ENCODE measurements at places on chromosomes 1 and 21.

DNA sequence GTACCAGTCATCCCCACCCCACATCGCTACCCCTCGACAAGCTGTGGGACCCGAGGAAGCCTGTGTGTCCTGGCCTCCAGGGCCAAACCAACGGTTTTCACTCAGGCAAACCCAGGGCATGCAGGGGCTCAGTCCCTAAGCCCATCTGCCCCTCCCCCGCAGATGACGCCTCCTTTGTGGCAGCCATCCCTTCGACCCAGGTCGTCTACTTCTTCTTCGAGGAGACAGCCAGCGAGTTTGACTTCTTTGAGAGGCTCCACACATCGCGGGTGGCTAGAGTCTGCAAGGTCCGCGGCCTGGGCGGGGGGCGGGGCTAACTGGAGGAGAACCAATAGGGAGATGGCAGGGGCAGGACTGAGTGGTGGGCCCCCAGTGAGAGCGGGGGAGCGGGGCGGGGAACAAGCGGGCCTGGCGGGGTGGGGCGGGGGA lies 7.4 kb downstream of the SEMA4A start:
- DNase-seq, result no peak

DNA sequence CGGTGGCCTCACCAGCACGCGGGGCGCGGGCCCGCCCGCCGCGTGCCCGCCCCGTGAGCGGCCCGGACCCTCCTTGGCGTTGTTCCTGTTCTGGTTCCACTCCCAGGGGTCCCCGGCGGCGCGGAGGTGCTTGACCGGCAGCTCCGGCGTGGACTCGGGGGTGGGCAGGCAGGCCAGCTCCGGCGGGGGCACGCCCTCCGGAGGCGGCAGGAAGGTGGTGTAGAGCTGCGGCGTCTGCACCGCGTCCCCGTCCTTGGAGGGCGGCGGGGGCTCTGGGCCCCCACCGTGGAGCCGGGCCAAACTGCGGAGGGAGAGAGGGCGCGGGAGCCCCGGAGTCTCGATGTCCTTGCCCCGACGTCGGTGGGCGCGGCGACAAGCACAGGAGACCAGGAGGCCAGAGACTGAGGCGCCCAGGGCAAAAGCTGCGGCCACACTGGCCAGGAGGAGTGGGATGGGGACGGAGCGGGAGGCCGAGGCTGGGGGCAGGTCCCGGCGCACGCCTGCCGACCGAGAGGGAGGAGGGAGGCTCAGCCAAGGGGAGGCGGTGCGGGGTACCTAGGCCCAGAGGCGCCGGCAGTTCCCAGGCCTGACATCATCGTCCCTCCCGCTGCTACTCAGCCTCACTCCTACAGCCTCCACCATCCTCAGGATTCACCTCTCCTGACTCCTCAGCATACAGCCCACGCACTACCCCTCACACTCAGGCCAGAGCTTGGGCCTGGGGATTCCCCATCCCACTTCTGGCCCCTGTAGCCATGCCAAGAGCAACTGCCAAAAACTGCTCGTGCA lies 13.2 kb downstream of the SEMA6C start:
- DNase-seq, result no peak

DNA sequence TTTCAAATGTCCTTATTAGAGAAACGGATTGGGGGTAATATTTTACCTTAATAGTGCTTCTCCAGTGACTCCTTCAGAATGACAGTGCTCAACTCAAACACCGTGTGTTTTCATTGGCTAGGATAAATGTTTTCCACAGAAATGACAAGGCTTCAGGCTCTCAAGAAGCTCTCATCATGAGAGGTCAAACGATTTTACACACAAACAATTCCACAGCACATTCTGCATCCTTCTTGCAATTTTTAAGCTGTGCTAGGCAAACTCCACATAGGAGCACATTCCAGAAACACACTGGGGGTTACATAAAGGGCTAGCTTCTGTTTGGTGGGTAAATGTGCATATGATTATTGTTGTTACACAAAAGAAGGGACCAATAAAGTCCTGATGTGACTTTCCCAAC lies 75.5 kb upstream of the IPO9 start:
- no peak for DNase-seq

DNA sequence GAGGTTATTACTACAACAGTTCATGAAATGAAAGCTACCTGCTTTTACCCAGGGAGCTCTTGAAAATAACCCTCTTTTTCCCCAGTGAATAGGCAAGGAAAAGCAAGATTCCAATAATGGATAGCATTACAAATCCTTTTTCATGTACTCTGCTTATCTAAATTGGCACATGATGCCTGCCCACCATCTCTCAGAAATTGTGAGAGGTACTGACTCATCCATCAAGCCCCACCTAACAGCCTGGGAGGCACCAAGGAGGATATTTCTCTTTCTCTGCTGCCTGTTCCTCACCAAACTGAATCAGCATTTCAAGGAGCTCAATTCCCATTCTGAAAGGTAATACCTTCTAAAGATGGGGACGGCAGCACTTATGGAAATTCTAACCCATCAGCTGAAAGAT lies 34.4 kb downstream of the PALMD start:
- DNase-seq, result no peak

- no peak for DNase-seq
These were observed 1.9 kb upstream of the GPR88 start for GRCh38 chr1:100536031-100536430.

GRCh38 chr21:25556091-25556490 lies 51.2 kb downstream of the MRPL39 start:
- no peak for DNase-seq

DNA sequence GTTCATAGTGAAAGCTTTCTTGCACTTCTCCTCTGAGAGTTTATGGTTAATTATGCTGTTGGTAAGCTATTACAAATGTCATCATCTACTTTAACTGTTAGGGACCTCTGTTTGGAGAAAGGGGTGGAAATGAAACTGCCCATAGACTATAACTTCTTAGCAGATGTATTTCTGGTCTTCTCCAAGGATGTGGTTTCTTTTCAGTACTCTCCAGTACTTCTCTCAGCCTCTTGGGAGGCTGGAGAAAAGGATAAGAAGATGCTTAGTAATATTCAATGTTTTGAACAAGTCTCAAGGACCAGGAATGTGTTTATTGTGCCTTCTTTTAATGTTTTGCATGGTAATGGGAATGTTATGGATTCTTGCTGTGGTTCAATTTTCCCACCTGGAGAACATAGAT lies 60.4 kb downstream of the LAMC2 start:
- DNase-seq, result no peak

- no peak for DNase-seq
These were observed 52.6 kb downstream of the ZNF644 start for GRCh38 chr1:90969241-90969640.

- DNase-seq, result peak; percentile 70
These were observed 41.2 kb upstream of the PDC start for GRCh38 chr1:186502087-186502486.

DNA sequence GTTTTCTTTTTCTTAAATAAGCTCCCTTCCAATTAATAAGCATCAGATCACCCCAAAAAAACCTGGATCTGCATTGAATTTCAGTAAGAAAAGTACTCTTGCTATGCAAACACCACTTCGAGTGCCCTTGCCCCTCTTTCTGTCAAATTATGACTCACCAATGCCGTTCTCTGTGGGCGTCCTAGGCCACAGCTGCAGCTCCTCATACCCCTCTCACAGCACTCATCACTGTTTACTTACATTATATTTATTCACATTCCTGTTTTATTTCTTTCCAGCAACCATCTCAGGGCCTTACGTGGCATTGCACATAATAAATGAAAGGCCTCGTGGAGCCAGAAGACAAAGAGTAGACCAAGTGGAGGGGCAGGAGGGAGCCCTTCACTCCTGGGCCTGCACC lies 99.1 kb upstream of the CTTNBP2NL start:
- DNase-seq, result no peak

DNA sequence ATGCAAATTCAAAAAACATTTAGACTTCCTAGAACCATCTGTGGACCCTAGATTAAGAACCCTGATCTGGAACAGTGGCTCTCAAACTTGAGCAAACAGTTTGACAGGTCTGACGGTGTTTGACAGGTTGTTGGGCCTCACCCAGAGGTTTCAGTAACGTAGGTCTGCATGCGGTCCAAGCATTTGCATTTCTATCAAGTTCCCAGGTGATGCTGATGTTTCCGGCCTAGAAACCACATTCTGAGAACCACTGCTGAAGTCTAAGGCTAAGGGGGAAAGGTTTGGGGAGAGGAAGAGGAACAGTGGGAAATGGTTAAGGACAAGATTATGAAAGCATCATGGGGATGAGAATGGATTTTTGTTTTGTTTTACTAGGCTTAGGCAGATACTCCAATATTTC lies 48.6 kb downstream of the MDM4 start:
- DNase-seq, result no peak

GRCh38 chr1:234572966-234573365 lies 37.0 kb downstream of the IRF2BP2 start:
- DNase-seq, result no peak

DNA sequence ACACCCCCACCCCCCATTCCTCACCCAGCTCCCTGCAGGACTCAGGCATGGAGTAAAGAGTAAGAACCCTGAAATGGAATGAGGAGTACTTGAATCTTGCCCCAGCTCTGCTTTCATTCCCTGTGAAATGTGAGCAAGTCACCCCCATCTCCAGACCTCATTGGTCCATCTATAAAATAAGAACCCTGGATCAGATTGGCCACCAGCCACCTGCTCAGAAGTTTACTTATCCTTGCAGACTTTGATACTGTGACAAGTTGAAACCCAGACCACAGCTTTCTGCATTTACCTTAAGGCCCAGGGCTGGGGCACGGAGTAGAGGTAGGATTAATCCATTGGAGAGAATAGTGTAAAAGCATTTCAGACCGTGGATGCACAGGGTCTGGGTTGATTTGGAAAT lies 2.2 kb downstream of the KISS1 start:
- no peak for DNase-seq

DNA sequence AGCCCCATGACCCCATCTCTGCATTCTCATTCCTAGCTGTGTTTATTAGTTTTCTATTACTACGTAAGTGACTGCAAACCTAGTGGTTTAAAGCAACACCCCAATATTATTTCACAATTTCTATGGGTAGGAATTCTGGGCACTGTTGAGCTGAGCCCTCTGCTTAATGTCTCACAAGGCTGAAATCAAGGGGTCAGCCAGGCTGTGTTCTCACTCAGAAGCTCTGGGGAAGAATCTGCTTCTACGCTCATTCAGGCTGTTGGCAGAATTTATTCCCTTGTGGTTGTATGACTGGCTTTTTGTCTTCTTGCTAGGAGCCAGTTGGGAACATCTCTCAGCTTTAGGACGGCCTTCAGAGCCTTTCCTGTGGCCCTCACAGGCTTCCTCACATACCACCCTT lies 181.0 kb downstream of the GIPC2 start:
- no peak for DNase-seq

- no peak for DNase-seq
These were observed 16.8 kb upstream of the PLEKHM2 start for GRCh38 chr1:15667362-15667761.

- DNase-seq, result no peak
These were observed 3.7 kb downstream of the ARTN start for GRCh38 chr1:43937179-43937865.

GRCh38 chr21:23398726-23399125 lies 2208.6 kb downstream of the MRPL39 start:
- no peak for DNase-seq

DNA sequence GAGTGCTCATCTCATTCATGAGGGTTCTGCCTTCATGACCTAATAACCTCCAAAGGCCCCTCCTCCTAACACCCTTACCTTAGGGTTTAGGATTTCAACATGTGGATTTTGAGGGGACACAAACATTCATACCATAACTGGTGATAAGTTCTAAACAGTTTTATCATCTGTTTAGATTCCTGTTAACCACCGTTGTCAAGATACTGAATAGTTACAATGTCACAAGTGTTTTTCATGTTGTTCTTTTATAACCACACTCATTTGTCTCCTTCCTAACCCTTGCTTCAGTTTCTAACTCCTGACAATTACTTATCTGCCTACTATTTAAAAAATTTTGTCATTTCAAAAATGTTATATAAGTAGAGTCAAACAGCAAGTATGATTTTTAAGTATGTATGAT lies 86.0 kb downstream of the NCAM2 start:
- no peak for DNase-seq

DNA sequence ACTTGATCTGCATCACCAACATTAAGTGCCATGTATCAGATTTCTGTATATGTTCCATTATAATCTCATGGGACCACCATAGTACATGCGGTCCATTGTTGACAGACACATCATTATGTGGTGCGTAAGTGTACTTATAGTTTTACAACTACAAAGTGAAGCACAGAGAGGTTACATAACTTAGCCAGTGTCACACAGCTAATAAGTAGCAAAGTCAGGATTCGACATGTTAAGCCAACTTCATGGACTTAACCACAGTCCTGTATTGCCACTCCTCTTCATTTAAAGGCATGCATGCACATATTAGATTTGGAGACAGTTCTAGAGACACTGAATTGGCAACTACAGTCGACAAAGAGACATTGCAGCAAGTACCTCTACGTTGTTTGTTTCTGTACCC lies 120.5 kb downstream of the ATF6 start:
- no peak for DNase-seq

DNA sequence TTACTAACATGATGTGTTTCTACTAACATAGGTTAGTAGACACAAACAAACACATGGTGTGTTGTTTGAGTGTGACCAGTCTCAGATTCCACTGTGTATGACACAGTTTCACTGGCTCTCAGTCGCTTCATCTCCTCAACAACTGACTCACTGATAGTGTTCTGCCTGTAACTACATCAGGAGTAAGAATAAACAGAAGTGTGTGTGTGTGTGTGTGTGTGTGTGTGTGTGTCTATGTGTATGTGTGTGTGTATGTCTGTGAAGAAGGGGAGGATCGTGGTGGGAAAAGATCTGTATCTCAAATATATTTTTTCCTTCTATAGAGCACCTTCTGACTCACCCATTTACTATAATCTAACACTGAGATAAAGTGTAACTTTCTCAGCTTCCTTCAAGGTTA lies 391.0 kb downstream of the PTPRC start:
- DNase-seq, result no peak

- DNase-seq, result peak; percentile 42
These were observed 24.9 kb upstream of the CR1L start for GRCh38 chr1:207619871-207620542.

GRCh38 chr1:2287649-2288048 lies 59.5 kb downstream of the SKI start:
- DNase-seq, result no peak

DNA sequence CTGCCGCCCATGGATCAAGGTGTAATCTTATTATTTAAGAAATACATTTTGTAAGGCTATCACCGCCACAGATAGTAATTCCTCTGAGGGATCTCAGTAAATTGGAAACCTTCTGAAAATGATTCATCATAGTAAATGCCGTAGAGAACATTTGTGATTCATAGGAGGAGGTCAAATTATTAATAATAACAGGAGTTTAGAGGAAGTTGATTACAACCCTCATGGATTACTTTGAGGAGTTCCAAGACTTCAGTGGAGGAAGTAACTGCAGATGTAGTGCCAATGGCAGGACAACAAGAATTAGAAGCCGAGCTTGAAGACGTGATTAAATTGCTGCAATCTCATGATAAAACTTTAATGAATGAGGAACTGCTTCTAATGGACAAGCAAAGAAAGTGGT lies 280.1 kb downstream of the PTPRC start:
- no peak for DNase-seq

GRCh38 chr1:99645699-99646531 lies at the start of gene PALMD:
Gene PALMD, plus strand, starts transcription at chr1:99646113. Its CDS starts 205 bp downstream, at chr1:99646318.
- no peak for DNase-seq

All from HFF-Myc (cell line).